Stimulated activated CD4-positive, alpha-beta T cell treated with anti-CD3 and anti-CD28 coated beads, Interleukin-1b, Interleukin-23, amount 100 ng/mL, for 24 hours (primary cell): ENCODE measurements at places on chromosomes 2 and 18.

DNA sequence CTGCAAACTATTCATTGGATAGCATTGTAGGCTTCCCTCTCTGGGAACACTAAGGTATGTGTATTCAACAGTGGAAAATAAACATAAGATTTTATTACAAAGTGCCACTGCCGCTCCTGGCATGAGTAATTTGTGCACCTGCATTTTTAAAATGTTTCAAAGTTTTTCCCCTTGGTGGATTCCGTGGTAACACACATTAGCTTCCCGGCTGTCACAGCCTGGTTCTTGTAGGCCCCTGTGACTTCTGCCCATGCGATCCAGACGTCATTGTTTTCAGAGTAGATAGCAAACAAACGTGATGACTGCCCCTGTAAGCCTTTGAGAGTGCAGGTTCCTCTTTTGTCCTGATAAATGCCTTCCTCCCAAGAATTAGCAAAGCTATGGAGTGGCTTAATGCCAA is 421.0 kb downstream of the ZNF521 start:
- no peak for DNase-seq

DNA sequence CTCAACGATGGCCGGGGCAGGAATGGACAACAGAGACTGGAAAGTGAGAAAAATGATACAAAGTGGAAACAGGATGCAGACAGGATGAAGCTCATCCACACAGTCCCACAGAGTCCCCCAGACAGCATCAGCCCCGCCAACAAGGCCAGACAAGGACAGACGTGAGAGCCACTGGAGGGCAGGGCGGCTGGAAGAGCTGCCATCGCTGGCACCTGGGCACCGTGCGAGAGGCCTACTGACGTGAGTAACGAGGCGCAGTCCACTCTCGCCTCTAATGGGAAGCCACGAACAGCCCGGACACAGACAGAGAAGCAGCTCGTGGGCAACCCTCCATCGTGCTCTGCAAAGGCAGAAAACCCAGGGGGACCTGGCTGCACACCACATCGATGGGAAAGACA is 17.1 kb downstream of the HDAC4 start:
- DNase-seq = no peak

GRCh38 chr2:70983506-70984227 is 5.2 kb downstream of the ANKRD53 start:
- no peak for DNase-seq

- DNase-seq = no peak
These were observed 51.8 kb downstream of the COL5A2 start for GRCh38 chr2:189127756-189128155.

- DNase-seq = no peak
These were observed 22.7 kb downstream of the ANKRD29 start for GRCh38 chr18:23640052-23640451.

DNA sequence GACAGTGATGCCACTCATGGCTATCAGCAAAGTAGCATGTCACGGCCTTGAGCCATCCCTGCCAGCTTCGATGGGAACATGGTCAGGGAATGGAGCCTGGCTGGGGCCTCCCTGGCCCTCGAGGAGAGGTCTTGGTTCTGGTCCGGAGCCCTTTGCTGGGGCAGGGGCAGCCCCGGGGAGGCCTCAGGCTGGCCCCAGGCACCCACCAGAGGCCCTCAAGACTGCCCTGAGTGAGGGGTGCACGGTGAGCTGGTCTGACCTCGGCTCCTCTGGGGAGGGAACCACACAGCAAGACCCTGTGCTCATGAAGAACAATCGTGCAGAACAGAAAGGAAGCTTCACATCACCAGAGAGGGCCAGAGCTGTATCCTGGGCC is 75.2 kb upstream of the OTOS start:
- DNase-seq = no peak

DNA sequence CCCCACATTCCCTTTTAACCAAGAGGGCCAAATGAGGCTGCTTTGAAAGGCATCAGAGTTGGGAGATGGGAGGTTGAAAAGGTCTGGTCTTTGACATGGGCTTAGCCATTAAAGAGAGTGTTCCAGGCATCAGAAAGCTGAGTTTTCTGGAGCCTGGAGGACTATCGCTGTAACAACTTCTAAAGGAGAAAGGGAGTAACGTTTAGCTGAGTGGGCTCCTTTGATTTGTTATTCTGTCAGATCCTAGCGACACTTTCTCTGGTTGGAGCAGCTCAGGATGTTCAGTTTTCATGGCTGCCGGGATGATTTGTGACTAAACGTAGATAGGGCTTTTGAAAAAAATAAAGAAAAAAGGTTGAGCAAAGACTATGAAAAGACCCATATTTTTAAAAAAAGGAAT is 346.6 kb downstream of the THSD7B start:
- DNase-seq = no peak

DNA sequence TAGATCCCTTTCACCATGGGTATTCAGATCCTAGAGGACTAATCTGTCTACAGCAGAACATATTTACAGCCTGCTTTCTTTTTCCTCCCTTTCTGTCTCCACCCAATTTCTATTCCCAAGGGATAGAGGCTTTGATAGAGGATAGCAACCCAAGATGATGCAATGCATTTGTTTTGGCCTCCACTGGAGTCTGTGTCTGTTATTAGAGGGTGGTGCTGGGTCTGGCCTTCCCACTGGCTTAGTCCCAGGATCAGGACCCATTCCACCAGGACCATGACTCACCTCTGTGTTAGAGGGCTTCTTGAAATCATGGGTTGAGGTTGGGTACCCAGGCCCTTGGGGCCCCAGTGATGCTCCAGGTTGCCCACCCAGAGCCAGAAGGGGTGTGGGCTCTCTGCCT is 239.7 kb upstream of the TNP1 start:
- DNase-seq = no peak

DNA sequence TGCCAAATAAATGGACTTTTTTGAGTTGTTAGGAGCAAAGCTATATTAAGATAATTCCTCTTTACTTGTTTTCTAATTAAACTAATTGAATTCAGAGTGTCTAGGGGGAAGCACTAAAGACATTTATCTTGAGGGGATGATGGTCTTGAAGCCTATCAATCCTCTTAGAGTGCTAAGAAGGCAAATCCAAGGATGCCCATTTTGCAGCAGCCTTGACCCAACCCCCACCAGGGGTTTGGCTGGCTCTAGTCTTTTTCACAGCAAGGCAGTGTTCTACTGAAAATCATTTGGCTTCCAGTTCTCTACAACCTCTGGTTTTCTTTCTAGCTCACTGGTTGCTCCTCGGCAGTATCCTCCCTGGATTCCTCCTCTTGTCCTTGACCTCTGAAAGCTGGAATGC is 6.5 kb upstream of the RAX start:
- no peak for DNase-seq

DNA sequence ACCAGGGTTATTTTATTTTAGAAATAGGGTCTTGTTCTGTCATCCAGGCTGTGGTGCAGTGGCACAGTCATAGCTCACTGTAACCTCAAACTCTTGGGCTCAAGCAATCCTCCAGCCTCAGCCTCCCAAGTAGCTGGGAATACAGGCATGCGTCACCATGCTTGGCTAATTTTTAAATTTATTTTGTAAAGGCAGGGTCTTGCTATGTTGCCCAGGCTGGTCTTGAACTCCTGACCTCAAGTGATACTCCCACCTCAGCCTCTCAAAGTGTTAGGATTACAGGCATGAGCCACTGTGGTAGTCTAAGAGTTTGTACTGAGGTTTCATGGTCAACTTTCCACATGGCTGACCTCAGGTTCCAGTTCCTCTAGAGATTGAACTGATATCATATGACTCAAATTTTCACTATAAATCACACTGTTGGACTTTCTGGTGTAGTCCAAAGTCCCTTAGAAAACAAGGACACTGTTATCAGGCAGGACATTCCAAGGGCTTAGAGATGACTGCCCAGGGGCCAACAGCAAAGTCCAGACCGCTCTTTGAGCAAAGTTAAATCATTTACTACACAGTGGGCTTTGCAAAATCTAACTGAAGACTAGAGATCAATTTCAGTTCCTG is 82.0 kb upstream of the MEX3C start:
- no peak for DNase-seq

GRCh38 chr2:182228741-182229140 is 198.1 kb downstream of the PDE1A start:
- no peak for DNase-seq

DNA sequence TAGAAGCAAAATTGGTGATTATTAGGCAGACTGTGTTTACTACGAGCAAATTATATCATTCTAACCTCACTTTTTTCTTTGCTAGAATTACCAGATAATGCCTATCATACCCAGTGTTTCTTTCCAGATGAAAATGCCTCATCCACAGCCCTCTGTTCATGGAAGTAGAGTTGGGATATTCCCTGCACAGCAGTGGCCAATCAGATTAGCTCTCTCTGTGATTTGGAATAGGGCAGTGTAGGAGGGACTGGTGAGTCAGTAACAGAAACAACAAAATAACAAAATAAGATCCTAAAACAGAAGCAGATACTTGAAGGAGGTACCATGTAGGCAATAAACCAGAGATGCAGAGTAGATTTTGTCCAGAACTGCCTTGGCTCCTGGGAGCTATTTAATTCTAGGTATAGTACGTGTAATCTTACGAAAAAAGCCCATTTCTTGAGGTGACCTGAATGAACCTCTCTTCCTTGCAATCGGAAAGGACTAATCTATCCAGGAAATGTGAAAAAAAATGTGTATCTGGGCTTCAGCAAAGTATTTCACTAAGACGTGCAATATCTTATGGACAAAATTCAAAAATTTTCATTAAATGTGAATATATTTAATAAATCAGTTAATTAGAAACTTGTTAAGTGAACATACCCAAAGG is 18.4 kb upstream of the TMEM17 start:
- DNase-seq = no peak

DNA sequence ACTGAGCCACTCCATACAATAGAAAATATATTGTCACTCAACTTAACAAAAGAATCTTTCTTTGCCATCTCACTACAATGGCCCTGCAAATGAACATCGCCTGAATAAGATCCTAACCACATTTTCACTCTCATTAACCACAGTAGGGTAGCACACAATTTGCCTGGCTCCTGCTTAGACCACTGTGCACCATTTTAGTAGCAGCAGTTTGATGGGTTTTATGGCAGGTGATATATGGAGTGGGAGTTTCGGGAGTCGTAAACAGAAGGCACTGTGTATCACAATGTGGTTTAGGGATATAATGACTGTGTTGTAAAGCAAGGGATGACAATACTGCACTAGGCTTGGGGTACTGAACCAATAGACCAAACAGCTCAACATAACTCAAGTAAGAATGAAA is 617.4 kb downstream of the BCL11A start:
- DNase-seq = no peak

GRCh38 chr2:9763356-9764152 is 79.7 kb upstream of the TAF1B start:
- DNase-seq = no peak

DNA sequence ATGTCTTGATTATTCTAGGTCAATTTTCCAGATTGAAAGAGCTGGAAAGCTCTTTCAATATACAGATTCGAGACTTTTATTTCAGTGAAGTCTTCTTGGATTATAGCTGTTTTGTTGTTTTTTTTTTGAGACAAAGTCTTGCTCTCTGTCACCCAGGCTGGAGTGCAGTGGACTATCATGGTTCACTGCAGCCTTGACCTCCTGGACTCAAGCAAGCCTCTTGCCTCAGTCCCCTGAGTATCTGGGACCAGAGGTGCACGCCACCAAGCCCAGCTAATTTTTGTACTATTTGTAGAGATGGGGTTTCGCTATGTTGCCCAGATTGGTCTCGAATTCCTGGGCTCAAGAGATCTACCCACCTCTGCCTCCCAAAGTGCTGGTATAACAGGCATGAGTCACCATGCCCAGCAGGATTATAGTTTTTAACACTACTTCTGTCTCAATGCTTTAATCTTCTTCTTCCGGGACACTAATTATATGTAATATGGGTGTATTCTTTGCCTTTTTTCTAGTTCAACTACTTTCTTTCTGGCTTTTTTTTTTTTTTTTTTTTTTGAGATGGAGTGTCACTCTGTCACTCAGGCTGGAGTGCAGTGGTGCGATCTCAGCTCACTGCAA is 62.3 kb downstream of the USP37 start:
- DNase-seq = no peak

DNA sequence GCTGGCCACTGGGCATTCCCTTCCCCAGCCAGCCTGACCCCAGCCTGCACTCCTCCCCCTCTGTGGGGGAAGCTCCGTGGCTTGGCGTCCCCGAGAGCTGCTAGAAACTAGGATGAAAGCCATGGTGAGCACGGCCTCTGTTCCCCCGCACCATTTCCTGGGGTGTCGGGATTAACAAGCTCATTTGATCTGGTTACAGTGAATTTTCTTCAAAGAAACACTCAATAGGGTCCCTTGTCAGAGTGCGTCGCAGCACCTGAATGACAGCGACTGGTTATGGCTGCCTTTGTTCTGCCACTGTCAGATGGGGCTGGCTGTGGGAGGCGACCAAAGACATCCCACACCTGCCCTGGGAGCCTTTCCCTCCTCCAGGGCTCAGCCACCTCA is 7.7 kb upstream of the ALPI start:
- DNase-seq = no peak
